ENCODE measurements at places on chromosomes 4 and X. TPM values are rescaled to one million over a fixed set of nuclear protein-coding genes. Genes with fewer than 3 reads are reported as not detected.

GRCh38 chrX:38163193-38163592 is 57.5 kb downstream of the SRPX start:
- H3K4me3 ChIP-seq: no peak overlapping the region
- H3K27me3 ChIP-seq: no peaks in the 10 kb centered on the region
- H3K36me3 ChIP-seq: no peaks in the 10 kb centered on the region
- DNase-seq: no peak

Gene P2RY4
- total RNA-seq: not detected

- H3K4me3 ChIP-seq: no peak overlapping the region
- no peak overlapping the region for H3K27ac ChIP-seq
- H3K27me3 ChIP-seq: no peaks in the 10 kb centered on the region
- no peak for DNase-seq
These were observed 42.5 kb downstream of the UNC5C start for GRCh38 chr4:95506264-95506663.

GRCh38 chr4:26822546-26822945 is 38.1 kb upstream of the STIM2 start:
- no peak overlapping the region for H3K27ac ChIP-seq
- no peaks in the 10 kb centered on the region for H3K36me3 ChIP-seq
- no peak for DNase-seq

DNA sequence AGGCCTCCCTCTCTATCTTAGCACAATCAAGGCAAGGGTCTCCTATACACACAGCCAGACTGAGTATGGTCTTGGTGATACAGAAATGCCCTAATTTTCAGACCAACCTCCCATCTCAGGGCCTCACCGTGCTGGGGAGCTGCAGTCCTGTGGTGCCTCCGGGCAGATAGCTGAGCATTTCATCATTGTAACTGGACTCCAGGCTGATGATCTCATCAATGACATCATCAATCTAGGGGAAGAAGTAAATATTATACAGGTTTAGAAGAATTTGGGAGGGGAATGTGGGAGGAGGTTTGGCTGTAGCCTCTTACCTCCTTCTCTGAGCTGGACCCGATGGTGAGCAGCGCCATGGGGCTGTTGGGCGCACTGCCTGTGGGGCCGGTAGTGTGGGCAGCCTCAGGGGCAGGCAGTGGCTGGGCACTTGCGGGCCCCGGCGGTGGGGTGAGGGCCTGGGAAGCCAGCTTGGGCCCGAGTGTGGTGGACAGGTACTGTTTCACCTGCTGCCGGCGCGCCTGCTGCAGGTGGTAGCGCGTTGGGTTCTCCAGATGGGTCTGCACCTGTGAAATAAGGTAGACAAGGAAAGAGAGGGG is 5.2 kb downstream of the TFE3 start:
- DNase-seq: no peak
- H3K4me3 ChIP-seq: no peak overlapping the region
- H3K36me3 ChIP-seq: peaks cover 22% of the 10 kb centered on the region
- no peak overlapping the region for H3K27ac ChIP-seq
- H3K27me3 ChIP-seq: no peaks in the 10 kb centered on the region

DNA sequence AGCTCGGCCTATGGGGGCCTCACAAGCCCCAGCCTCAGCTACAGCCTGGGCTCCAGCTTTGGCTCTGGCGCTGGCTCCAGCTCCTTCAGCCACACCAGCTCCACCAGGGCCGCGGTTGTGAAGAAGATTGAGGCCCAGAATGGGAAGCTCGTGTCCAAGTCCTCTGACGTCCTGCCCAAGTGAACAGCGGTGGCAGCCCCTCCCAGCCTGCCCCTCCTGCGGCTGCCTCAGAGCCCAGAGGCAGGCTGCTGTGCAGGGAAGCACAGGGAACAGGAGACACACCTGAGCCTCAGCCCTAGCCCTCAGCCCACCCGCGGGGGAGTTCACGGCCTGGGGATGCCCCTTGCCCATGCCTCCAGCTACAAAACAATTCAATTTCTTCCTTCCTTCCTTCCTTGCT is 75.7 kb upstream of the ZXDA start:
- no peaks in the 10 kb centered on the region for H3K4me1 ChIP-seq
- no peak overlapping the region for H3K4me3 ChIP-seq
- DNase-seq: no peak

GRCh38 chr4:48891028-48891619 is 15.4 kb downstream of the OCIAD2 start:
- H3K27me3 ChIP-seq: no peaks in the 10 kb centered on the region
- H3K4me1 ChIP-seq: no peaks in the 10 kb centered on the region
- DNase-seq: no peak
- no peak overlapping the region for H3K4me3 ChIP-seq

Gene C4orf51
- not detected for total RNA-seq

- no peaks in the 10 kb centered on the region for H3K4me1 ChIP-seq
- H3K27me3 ChIP-seq: 0 out of 2 replicates have a peak, but pooled peaks cover 5% of the 10 kb centered on the region
- DNase-seq: no peak
- H3K4me3 ChIP-seq: no peak overlapping the region
These were observed 8.4 kb upstream of the CD99 start for GRCh38 chrX:2682565-2683177.

GRCh38 chr4:100294356-100294755 is 104.1 kb upstream of the DDIT4L start:
- DNase-seq: no peak
- H3K36me3 ChIP-seq: no peaks in the 10 kb centered on the region
- no peak overlapping the region for H3K4me3 ChIP-seq
- H3K27ac ChIP-seq: no peak overlapping the region

Gene TMPRSS11D
- not detected for total RNA-seq

DNA sequence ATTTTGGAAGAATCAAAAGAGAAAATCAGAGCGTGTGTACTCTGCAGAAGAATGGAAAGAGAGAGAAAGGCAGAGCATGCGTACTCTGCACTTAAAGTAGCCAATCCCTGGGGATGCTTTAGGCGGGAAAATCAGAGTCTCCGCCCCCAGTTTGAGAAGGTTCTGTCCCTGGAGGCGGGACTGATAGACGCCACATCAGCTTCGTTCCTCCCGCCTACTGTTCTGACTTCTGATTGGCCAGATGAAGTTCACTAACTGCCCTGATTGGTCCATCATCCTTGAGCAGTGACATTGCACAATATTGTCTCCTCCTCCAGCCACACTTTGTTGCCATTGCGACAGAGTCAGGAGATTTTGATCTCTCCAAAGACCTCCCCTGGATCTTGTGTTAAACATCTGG is 23.8 kb downstream of the SSX1 start:
- H3K4me3 ChIP-seq: no peak overlapping the region
- no peaks in the 10 kb centered on the region for H3K4me1 ChIP-seq
- H3K36me3 ChIP-seq: no peaks in the 10 kb centered on the region
- DNase-seq: peak; percentile 23
- no peaks in the 10 kb centered on the region for H3K27me3 ChIP-seq
- no peak overlapping the region for H3K27ac ChIP-seq

DNA sequence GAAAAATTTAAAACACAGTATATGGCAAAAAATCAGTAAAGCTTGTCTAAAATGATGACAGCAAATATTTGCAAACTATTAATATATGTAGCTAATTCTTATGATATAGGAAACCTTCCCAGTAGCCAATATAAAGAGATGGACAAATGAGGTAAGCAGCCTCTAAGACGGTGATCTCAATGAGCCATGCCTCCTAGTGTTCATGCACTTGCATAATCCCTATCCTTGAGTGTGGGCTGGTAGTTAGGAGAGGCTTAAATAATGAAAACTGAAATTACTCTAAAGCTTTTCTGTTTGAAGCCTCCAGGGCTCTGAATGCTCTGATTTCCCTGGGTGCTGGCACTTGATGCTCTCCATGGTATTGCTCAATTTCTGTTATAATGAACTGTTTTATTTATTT is 24.6 kb upstream of the ARMCX4 start:
- H3K27me3 ChIP-seq: no peaks in the 10 kb centered on the region
- H3K4me1 ChIP-seq: no peaks in the 10 kb centered on the region
- H3K4me3 ChIP-seq: no peak overlapping the region
- no peaks in the 10 kb centered on the region for H3K36me3 ChIP-seq

Gene DSPP
- not detected for total RNA-seq

DNA sequence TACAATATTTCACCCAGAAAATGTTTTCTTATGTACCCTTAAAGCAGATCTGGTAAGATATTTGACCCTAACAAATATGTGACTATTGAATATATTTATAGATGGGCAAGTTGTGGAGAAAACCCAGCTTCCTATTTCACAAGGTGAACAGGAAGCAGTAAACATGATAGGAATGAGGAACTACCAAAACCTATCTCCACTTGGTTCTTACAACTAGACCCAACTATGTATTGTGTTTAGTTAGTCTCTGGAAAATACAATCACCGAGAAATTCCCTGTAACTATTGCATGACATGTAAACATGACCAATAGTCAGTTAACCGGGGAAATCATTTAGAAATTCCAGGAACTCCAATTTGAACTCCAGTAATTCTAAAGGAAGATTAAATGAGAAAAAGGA is 8.4 kb upstream of the RXFP1 start:
- H3K36me3 ChIP-seq: no peaks in the 10 kb centered on the region
- no peak overlapping the region for H3K27ac ChIP-seq
- no peak overlapping the region for H3K4me3 ChIP-seq
- H3K4me1 ChIP-seq: no peaks in the 10 kb centered on the region
- H3K27me3 ChIP-seq: no peaks in the 10 kb centered on the region

DNA sequence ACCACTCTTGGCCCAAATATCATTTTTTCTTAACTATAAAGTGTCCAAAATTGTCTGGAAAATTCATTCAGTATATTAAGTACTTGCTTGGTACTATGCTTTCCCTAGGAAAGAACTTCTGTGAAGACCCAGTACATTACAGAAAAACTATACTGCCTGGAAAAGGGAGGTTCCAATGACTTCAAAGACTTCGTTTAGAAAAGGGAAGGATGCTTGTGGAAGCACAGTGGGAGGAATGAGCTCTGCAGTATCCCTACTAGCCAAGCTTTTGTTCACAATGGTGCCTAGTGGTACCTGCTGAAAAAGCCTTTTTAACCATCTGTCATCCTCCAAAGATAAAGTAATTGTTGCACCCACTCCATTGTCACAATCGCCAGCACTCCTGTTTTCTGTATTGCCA is 7.2 kb downstream of the TEC start:
- H3K36me3 ChIP-seq: no peaks in the 10 kb centered on the region
- no peaks in the 10 kb centered on the region for H3K27me3 ChIP-seq
- no peak overlapping the region for H3K27ac ChIP-seq
- 0 out of 2 replicates have a peak, but pooled peaks cover 2% of the 10 kb centered on the region for H3K4me1 ChIP-seq
- DNase-seq: no peak
- no peak overlapping the region for H3K4me3 ChIP-seq

Gene SPANXA1
- total RNA-seq: 0.45 TPM

DNA sequence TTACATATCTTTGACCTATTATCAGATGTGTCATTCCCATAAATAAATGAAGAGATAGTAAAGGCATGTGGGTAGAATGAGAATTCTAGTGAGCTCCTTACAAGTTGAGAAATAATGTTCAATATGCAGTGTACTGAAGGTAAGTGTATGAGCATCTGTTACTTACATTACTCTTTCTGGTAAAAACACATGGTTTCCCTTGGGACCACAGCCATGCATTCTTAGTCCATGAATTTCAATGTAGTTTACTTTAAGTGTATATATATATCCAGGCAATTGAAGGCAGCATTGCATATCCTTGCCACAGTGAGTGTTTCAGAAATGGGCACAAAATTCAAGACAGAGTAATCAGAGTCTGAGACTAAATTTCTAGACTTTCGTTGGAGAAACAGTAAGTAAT is 277.2 kb downstream of the CXXC4 start:
- H3K4me1 ChIP-seq: no peaks in the 10 kb centered on the region
- H3K4me3 ChIP-seq: no peak overlapping the region
- no peaks in the 10 kb centered on the region for H3K27me3 ChIP-seq
- H3K36me3 ChIP-seq: no peaks in the 10 kb centered on the region

GRCh38 chr4:58734030-58734674 is 1624.0 kb upstream of the IGFBP7 start:
- no peak for DNase-seq
- H3K36me3 ChIP-seq: no peaks in the 10 kb centered on the region
- no peak overlapping the region for H3K27ac ChIP-seq
- no peaks in the 10 kb centered on the region for H3K4me1 ChIP-seq

DNA sequence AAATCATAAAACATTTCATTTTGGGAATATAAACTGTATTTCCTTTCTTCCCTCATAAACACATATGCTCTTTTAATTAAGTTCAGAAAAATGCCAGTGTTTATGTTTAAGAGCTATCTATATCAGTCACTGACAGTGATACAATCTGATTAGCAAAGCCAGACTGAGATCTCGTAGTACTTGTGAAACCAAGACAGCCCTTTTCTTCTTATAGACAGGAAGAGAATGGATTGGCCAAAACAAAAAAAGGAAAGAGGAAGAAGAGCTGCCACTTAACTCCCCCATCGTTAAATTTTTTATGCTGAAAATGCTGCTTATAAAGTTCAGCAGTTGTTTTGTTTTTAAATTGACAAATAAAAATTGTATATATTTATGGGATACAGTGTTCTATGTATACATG is 87.4 kb downstream of the PLAC1 start:
- H3K4me3 ChIP-seq: no peak overlapping the region
- no peaks in the 10 kb centered on the region for H3K27me3 ChIP-seq
- no peaks in the 10 kb centered on the region for H3K36me3 ChIP-seq
- no peak overlapping the region for H3K27ac ChIP-seq
- DNase-seq: no peak

- no peaks in the 10 kb centered on the region for H3K36me3 ChIP-seq
- H3K27me3 ChIP-seq: no peaks in the 10 kb centered on the region
- H3K4me1 ChIP-seq: no peaks in the 10 kb centered on the region
- H3K27ac ChIP-seq: no peak overlapping the region
- H3K4me3 ChIP-seq: no peak overlapping the region
- DNase-seq: peak; percentile 75
These were observed 8.3 kb upstream of the ASB5 start for GRCh38 chr4:176277162-176277904.

Gene SMARCA5
- total RNA-seq: 102 TPM

GRCh38 chr4:154507156-154507555 is 15.6 kb upstream of the DCHS2 start:
- no peaks in the 10 kb centered on the region for H3K36me3 ChIP-seq
- H3K4me3 ChIP-seq: no peak overlapping the region
- no peaks in the 10 kb centered on the region for H3K27me3 ChIP-seq
- H3K27ac ChIP-seq: no peak overlapping the region
- peaks cover 8% of the 10 kb centered on the region for H3K4me1 ChIP-seq
- peak; percentile 19 for DNase-seq

DNA sequence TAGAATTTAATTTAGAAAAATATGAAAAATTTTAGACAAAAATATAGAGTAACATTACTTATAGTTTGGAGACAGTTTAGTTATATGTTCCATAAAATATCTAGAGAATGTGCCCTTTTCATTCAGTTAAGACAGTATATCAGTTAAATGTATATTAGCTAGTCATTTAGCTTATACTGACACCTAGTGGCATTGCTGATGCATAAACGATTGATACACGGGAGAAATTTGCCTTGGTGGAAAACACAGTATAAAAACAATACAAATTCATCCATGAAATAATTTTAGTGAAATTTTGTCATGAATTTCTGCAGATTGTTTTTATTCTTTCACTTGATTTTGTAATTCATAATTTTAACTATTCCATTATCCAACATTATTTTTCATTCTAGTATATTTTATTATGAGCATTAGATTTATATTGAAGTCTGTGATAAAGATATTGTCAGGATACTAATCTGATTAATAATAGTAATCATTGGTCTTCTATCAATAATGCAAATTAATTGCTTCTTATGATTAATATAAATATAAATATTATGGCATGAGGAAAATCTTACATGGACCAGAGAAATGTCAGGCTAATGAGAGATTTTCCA is 219.0 kb downstream of the TLL1 start:
- H3K4me3 ChIP-seq: no peak overlapping the region
- no peaks in the 10 kb centered on the region for H3K4me1 ChIP-seq
- no peak overlapping the region for H3K27ac ChIP-seq
- peak; percentile 54 for DNase-seq
- no peaks in the 10 kb centered on the region for H3K27me3 ChIP-seq
- no peaks in the 10 kb centered on the region for H3K36me3 ChIP-seq

GRCh38 chrX:12378706-12379105 is 240.4 kb downstream of the FRMPD4 start:
- no peak overlapping the region for H3K4me3 ChIP-seq
- no peak overlapping the region for H3K27ac ChIP-seq
- H3K27me3 ChIP-seq: no peaks in the 10 kb centered on the region

Data from GM23338 (cell line).